ENCODE measurements at places on chromosomes 1 and 21.

DNA sequence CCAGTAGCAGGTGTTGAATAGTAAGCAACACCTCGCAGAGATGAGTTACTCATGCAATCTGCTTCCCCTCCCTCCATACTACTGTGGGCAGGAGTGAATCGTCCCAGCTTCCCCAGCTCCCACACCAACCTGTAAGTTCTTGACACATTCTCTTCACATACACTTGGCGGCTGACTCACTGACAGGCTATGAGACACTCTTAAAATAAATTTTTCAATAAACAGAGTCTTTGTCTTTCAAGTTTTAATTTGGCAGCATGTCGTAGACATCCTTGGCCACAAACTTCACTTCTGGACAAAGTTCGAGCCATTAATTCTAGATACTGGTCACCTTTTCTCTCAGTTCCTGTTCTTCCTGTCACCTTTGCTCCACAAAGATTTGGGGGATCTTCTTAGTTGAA is 290.7 kb downstream of the TM2D1 start:
- no peak for DNase-seq

- DNase-seq, result no peak
These were observed 22.2 kb upstream of the MYOC start for GRCh38 chr1:171674431-171675405.

DNA sequence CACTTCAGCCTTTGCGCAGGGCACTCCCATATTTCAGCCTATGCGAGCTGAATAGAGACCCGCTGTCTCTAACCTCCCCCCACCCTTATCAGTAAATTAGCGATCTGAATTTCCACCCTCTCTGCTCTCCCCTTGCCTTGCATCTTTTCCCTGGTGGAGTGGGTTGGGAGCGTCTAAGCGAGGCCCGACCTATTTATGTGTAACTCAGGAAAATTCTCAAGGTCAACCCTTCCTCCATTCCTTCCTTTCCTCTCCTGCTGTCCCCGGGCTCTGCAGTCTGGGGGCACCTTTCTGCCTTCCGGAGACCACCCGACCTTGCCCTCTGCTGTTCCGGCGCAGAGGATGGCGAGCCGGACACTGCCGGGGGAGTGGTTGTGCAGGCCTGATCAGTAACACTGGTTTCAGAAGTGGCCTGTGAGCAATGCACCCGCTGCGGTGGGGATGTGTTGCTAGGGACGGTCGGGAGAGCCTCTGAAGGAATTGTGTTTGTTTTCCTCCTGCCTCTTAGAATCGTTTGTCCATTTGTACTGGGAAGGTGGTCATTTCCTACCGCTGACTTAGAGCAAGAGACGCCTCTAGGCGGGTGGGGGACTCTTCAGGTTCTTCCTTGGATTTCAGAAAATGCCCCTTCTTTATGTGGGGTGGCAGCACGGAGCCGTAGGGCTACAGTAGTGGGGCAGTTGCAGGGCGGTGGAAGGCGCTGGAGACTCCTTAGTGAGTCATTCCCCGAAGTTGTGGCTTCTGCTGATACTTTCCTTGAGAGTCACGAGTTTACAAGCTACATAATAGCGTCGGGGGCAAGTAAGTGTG is 513 bp downstream of the MGST3 start:
- no peak for DNase-seq

DNA sequence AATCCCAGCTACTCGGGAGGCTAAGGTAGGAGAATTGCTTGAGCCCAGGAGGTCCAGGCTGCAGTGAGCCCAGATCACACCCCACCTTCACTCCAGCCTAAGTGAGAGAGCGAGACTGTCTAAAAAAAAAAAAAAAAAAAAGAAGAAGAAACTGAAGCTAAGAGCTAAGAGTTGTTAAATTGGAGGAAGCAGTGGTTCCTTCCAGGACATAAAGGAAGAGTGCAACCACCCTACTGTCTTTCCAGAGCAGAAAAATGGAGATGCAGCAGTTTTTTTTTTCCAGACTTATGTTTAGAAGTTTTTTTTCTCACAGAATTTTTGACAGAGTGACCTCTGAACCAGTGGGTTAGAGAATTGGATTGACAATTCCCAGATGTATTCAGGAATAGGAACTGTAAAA is 88.7 kb downstream of the HLX start:
- no peak for DNase-seq

DNA sequence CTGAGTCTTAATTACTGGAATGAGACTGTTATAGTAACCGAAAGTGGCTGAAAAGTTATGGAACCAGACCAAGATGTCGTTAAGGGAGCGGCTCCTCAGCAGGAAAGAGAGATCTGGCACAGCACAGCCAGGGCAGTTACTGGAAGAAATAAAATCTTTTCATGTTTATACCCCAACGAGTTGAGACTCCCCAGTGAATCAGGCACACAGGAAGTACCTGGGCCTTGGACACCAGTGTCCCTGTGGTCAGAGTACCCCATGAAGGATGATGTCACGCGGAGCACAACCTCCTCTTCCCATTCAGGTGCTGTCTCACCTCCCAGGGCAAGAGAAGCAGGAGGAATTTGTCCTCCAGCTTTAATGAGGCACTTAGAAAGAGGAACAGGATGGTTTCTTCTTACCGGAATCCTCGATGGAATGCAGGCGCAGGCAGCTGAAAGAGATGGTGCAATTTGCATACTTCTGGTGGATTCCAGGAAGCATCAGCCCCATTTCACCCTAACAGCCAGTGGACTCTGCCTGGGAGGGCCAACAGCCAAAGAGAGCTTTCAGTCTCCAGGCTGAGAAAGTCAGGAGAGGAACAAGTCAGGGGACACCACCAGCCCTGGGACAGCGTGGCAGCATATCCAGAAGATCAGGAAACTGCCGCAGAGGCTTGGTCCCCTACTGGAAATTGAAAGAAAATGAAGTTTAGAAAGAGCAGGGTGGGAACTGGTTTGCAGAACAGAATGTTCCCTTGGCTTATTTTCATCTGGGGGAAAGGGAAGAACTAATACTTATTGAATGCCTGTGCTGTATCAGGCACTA is 35.9 kb upstream of the CTTNBP2NL start:
- DNase-seq, result no peak

- DNase-seq, result no peak
These were observed 8.5 kb upstream of the GNB1 start for GRCh38 chr1:1899266-1899966.

- DNase-seq, result no peak
These were observed 22.4 kb upstream of the RBBP5 start for GRCh38 chr1:205144046-205144720.

DNA sequence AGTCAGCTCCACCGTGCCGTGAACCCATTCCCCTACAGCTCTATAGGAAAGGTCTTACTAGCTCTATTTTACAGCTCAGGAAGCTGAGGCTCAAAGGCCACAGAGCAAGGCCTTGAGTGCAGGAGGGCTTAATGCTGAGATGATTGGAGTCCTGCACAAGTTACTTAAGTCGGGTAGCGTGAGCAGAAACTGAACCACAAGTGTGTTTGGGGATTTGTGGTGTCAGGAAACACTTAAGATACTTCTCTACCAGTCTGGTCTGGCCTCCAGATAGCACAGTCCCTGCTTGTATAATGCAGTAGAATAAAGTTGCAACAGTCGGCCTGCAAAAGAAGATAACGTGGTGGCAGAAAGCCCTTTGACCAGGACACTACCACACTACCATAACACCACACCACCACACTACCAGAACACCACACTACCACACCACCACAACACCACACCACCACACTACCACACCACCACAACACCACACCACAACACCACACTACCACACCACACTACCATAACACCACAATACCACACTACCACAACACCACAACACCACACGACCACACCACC is 118.1 kb downstream of the SPSB1 start:
- DNase-seq, result no peak

DNA sequence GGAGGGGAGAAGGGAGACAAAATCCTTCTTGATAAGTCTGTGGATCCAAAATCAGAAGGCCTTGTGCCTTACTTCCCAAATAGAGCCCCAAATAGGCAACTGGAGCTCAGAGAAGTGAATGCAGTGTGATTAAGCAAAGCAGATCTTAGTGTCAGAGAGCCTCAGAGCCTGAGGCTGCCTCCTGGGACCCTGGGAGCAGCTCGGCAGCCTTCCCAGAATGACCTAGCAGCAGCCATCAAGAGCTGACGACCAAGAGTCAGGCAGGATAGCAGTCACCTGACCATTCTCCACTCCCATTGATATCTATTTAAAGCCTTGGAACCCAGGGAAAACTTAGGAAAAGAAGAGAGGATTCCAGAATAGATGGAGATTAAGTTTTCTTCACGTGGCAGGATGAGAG is 78.0 kb upstream of the SMYD2 start:
- no peak for DNase-seq

- DNase-seq, result no peak
These were observed 69.0 kb downstream of the C1orf21 start for GRCh38 chr1:184455786-184456185.

- DNase-seq, result no peak
These were observed 130.7 kb upstream of the BMP8A start for GRCh38 chr1:39360731-39361130.

GRCh38 chr1:201930803-201931202 is 15.5 kb downstream of the LMOD1 start:
- DNase-seq, result no peak

DNA sequence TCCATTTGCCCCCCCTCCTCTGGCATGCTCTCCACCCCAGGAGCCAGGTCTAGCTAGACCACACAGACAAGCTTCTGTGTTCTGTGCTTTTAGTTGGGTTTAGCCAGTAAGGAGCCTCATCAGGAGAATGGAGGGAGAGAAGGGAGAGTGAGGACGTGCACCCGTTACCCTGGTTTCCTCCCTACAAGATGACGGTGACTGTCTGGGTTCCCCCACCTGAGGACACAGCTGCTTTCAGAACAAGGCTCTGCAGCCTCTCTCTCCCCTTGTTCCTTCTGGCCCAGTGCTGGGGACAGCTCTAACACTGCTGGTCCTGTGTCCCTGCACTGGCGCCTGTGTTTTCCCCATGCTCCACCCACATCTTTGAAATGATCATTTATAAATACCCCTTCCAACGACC is 184.4 kb upstream of the GALNT2 start:
- DNase-seq, result no peak

DNA sequence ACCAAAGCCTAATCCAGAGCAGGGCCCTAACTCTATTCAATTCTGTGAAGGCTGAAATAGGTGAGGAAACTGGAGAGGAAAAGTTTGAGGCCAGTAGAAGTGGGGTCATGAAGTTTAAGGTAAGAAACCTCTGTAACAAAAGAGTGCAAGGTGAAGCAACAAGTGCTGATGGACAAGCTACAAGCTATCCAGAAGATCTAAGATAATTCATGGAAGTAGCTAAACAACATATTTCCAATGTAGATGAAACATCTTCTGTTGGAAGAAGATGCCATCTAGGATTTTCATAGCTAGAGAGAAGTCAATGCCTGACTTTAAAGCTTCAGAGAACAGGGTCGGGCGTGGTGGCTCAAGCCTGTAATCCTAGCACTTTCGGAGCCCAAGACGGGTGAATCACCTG is 217.6 kb downstream of the GREM2 start:
- DNase-seq, result no peak

DNA sequence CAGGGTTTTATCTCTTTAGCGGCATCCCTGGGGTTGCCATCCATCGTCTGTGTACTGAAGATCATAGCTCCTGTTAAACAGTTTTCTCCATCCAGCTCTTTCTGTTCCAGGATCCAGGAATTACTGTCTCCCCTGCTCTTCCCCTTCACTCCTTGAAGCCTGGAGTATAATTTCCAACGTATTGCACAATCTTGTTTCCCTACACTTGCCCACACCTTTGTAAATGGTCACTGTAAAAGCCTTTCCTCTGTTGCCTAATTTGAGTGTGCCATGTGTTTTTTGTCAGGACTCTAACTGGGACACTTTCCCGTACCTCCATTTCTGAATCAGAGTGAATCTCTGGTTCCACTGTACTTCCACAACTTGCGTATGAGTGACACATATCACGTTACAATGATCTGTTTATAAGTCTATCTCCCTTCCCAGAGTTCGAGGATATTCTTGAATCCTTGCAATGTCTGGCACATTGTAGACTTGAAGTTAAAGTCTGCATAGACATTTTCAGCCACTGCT is 199.6 kb upstream of the SNX7 start:
- DNase-seq, result no peak

DNA sequence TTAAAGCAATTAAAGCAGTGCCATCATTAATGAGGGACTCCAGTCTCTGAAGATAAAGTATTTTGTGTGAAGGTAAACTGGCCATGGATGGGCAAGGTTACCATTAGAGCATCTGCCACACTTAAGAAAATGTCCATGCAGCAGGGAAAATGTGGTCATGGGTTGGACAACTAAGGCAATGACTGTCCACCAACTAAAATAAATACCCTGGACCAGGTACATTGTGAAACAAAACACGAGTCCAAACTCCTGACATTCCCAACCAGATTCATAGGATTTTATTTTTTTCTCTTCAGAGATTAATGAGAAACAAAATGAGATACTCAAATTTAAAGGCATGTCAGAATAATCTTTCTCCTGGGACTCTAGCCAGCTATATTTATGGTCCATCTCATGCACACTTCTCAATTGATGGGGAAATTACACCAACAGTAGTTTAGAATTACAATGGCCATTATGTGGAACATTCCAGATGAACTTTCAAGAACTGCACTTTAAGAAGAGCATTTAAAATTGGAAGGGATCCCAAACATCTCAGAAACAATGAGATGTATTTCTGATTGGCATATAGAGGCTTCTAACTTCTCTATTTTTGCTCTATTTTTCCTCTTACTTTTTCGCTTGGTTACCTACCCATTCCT is 8.1 kb downstream of the GBP7 start:
- no peak for DNase-seq

GRCh38 chr1:2554621-2555387 is 1.4 kb upstream of the TNFRSF14 start:
- DNase-seq, result no peak

DNA sequence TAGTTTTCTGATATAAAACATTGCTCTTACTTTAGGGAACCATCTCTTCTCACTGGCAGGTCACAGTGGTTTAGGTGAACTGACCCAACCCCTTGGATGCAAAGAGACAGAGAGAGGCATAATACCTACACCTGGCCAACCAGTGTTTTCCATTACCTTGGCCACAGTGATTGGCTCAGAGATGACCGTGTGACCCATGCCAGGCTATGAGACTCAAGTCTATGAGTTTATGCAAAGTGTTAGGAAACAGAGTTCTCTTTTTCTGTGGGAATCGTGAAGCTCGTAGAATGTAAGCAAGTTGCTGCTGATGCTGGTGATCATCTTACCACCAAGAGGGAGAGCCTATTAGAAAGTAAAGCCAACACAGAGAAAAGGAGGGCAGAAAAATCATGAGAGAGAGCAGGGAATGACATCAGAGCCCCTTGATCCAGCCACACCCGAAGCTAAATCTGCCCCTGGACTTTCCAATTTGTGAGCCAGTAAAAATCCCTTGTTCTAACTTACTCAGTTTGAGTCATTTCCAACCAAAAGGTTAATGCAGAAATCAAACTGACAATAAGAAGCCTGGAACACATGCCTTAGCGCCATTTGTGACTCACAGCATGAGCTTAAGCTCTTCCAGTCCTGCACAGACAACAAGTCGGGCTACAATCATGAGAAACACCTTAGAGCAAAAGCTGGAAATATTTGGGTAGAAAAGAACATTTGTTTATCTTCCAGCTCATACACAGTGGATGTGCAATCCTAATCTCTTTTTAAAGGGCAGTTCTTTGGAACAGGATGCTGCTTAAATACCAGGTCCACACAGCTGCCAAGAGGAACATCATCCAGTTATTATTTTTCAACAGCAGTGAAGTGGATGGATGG is 81.3 kb upstream of the KAZN start:
- DNase-seq, result no peak

- no peak for DNase-seq
These were observed 37.4 kb downstream of the XCL1 start for GRCh38 chr1:168613691-168614231.

- DNase-seq, result no peak
These were observed 65.7 kb upstream of the FCGR2A start for GRCh38 chr1:161439280-161440232.

- DNase-seq, result no peak
These were observed 11.6 kb downstream of the SLC2A1 start for GRCh38 chr1:42947117-42947516.
